Left kidney (tissue), 8 donors: ENCODE measurements at places on chromosomes 11 and 22. TPM values are rescaled to one million over a fixed set of nuclear protein-coding genes. Genes with fewer than 3 reads are reported as not detected.
A peak's percentile ranks its signal among the peaks of the same experiment; 100 is the strongest.

- no peak for DNase-seq
Measured at GRCh38 chr11:84909740-84910139, 717.4 kb downstream of the DLG2 start.

GRCh38 chr22:43159484-43160178, 8.3 kb downstream of the TSPO start:
- DNase-seq: no peak

GRCh38 chr11:2914455-2915195, 14.6 kb downstream of the PHLDA2 start:
- no peak for DNase-seq

DNA sequence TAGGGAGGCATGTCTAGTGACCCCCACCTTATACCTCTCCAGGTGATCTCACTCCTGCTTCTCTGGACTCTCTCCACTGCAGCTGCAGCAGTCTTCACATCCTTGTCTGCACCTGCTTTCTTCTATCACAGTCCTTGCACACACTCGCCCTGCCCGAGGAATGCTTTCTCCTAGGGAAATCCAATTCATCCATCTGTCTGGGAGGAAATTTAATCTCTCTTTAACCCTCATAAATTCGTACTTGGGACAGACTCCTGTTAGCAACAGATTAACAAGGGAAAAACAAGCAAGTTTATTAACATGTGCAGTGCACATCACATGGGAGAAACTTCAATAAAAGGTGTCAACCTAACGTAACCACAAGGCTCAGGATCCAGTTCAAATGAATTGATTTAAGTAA, 11.3 kb upstream of the RCN1 start:
- DNase-seq: peak; percentile 59

- no peak for DNase-seq
Measured at GRCh38 chr11:74037309-74037708, 28.4 kb upstream of the UCP3 start.

GRCh38 chr11:104130161-104130560, 33.8 kb downstream of the PDGFD start:
- no peak for DNase-seq

GRCh38 chr11:103604310-103604709, 432.1 kb upstream of the DDI1 start:
- DNase-seq: no peak

DNA sequence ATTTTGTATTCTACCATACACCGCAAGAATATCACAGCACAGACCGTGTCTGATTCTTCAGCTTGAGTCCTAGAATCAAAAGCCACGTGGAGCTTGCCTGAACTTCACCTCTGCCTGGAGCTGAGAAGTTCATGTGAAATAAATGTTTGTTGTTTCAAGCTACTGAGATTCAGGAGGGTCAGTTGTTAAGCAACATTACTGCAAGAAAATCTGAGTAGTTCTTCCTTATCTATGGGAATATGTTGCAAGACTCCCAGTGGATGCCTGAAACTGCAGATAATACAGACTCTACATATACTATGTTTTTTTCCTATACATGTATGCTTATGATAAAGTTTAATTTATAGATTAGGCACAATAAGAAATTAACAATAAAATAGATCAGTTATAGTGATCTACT, 995.3 kb downstream of the TBC1D22A start:
- no peak for DNase-seq

- no peak for DNase-seq
Measured at GRCh38 chr11:15602785-15603567, 488.3 kb downstream of the INSC start.

- DNase-seq: no peak
Measured at GRCh38 chr22:49964136-49965090, 3.8 kb downstream of the PIM3 start.

DNA sequence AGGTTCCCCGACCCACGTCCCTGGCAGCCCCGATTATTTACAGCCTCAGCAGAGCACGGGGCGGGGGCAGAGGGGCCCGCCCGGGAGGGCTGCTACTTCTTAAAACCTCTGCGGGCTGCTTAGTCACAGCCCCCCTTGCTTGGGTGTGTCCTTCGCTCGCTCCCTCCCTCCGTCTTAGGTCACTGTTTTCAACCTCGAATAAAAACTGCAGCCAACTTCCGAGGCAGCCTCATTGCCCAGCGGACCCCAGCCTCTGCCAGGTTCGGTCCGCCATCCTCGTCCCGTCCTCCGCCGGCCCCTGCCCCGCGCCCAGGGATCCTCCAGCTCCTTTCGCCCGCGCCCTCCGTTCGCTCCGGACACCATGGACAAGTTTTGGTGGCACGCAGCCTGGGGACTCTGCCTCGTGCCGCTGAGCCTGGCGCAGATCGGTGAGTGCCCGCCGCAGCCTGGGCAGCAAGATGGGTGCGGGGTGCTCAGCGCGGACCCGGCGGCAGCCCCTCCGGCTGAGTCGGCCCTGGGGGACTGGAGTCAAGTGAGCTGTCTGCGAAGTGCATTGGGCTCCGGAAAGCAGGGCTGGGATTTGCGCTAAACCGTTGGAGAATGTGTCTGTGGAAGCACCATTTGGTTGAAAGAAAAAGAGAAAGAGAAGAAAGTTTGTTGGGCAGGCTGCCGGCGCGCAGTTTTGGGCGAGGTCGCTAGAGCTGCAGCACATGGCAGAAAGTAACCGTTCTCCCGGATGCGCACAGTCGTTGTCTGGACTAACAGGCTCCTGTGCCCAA, at the start of gene CD44:
Gene CD44, plus strand, starts transcription at position 229 of the 779 bp plus-strand sequence. Its CDS starts 133 bp downstream, at position 362.
- peak; percentile 38 for DNase-seq

DNA sequence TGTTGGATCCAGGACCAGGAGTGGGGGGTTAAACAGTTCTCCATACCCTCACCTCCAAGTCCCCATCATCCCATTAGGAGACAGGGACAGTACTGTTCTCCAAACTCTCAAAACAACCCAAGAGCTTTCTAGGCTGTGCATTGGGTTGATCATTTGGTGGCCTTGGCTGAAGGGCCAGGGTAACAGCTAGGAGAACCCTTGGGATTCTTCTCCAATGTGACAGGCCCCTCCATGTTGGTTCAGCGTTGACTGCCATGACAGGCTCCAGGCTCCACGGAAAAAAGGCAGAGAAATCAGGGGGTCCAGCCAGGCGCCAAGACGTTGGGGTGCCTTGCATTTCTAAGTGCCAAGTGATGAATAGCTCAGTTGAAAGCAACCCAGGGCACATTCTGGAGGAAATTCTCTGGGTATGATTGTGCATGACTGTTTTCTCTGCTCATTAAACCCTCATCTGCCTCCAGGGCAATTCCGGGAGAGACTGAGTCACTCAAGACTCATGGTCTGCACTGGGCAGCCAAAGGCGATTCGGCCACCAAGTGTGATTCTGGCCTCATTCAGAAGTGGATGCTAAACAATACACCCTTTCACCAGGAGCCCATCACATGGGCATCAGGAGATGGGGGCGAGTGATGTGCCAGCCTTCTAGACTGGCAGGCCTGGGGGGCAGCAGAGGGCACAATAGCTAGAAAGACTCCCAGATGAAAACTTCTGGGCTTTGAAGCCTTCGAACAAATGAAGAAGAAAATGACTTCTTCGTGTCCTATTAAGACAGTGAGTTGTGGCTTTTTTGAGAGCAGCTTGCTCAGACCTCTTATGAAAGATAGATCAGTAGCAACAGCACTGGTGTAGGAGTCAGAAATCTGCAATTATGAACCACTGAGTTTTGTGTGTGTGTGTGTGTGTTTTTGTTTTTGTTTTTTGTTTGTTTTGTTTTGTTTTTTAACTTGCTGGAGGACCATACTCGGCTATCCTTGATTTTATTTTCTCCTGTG, 27.7 kb downstream of the CD44 start:
- no peak for DNase-seq

DNA sequence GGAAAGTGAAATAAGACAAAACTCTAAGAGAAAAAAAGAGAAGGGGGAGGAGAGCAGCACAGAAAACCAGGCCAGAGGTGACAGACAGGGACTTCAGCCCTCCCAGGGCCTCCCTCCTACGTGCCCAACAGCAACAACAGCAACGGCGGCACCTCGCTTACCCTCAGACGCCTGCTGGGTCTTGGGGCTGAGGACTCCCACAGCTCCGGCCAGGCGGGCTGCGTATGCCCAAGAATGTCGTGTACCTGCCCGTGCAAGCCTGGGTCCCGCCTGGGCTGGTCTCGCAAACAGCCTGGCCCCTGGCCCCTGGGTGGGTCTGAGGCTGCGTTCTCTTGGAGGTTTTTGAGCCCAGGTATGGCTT, 30.5 kb downstream of the ARAP1 start:
- peak; percentile 41 for DNase-seq

- DNase-seq: no peak
Measured at GRCh38 chr11:75777461-75778110, 9.0 kb downstream of the DGAT2 start.

DNA sequence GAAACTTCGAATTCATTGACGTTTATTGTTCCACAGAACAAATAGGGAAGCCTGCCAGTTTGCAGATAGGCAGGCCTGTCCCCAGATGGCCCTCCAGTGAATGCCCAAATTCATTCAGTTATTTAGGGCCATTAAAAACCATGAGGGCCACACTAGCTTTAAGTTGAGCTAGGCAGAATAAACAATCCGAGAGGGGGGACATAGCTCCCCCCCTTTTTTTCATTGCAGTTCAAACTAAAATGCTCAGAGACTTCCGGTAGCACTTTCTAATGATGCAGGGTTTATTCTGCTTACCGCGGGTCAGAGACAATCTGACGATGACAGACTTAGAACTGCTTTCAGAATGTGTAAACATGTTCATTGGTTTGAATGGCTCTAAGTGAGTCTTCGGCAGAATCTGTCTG, 72.0 kb downstream of the ZBTB16 start:
- DNase-seq: no peak

- no peak for DNase-seq
Measured at GRCh38 chr11:124198897-124199296, 15.8 kb downstream of the OR10D3 start.

- DNase-seq: no peak
Measured at GRCh38 chr11:126459691-126460281, 104.3 kb downstream of the ST3GAL4 start.

DNA sequence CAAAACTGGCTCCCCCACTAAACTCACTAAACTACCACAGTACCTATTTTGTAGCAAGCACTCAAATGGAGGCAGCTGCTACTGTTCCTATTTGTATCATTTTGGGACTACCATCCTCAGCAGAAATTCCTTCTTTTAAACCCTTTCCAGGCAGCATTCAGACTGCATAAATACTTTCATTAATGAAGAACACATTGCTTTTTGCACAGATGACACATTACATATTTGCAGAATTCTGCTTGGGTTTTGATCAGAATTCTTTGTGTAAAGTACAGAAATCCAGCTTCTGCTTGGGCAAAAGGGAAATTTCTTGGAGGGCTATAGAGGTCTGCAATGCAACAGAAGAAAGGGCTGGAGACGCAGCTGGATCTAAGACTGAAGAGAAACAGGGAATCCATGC, 24.2 kb downstream of the RBX1 start:
- DNase-seq: no peak

GRCh38 chr11:92131289-92131865, 93.2 kb upstream of the FAT3 start:
- DNase-seq: no peak

GRCh38 chr22:22754961-22755777, 110.8 kb downstream of the GGTLC2 start:
- no peak for DNase-seq

- DNase-seq: no peak
Measured at GRCh38 chr22:50613291-50613981, 12.8 kb downstream of the MAPK8IP2 start.

The SLC37A2 gene
- polyA plus RNA-seq: 2.4 TPM

The OR2AG1 gene
- polyA plus RNA-seq: 0.10 TPM

The TIMP3 gene
- polyA plus RNA-seq: 121 TPM

The OR51E1 gene
- 1.7 TPM for polyA plus RNA-seq

The BTG4 gene
- not detected for polyA plus RNA-seq

The APOA5 gene
- polyA plus RNA-seq: not detected

The ZP1 gene
- 0.30 TPM for polyA plus RNA-seq
